ENCODE measurements at places on chromosomes 6 and 20. TPM values are rescaled to one million over a fixed set of nuclear protein-coding genes. Genes with fewer than 3 reads are reported as not detected.

DNA sequence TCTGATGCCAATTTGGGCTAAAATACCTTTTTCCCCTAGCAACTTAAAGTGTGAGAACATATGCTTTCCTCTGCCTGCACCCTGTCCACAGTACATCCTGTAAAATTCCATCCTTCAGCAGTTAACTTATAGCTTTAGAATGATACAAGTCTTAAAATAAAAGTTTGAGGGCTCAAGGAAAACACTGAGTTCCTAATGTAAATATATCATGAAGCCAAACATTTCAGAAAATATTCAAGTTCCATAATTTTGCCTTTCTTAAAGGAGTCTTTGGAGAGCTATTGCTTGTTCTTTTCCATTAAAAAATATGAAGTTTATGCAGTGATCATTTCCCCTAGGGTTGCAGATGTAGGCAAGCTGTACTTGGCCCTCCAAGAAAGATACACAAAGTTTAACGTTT is 303.8 kb downstream of the COL12A1 start:
- no peak for DNase-seq

DNA sequence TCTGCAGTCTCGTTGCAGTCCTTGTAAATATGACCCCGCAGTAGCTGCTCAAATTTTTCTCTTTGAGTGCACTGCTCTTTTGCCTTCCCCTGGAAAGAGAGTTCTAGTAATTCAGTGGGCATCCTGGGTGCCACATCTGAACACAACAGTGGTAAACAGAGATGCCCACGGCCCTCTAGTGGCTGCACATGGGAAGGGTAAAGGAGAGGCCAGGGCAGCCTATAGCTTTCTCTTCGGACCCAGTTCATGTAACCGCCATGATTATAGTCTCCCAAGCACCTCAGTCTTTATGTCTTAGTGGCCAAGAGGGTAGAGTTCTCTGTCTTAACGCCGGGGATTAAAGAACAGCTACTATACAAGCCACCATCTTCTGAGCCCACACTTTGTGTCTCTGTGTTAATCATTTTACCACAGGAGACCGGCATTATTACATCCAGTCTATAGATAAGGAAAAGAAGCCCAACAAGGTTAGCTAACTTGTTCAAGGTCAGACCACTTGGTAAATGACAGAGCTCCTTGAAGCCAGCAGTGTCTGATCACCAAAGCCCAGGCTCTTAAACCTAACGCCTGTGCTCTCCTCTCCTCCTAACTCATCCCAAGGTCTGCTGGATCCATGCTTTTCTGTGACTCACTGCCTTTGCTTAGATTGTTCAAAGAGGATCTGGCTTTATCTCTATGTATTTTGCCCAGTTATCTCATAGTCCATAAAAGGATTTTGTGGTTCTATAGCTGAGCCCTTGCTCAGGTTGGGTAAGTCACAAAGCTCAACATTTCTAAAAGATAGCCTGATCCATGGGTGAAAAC is 81.8 kb downstream of the ISM1 start:
- DNase-seq, result peak; percentile 73

The TRAPPC3L gene
- total RNA-seq, result not detected

The RCAN2 gene
- not detected for total RNA-seq
